ENCODE measurements at places on chromosomes 6 and 20.

- DNase-seq = no peak
Measured at GRCh38 chr6:109058620-109059019, 36.0 kb downstream of the SESN1 start.

- DNase-seq = no peak
Measured at GRCh38 chr6:71808865-71809264, 77.5 kb upstream of the RIMS1 start.

DNA sequence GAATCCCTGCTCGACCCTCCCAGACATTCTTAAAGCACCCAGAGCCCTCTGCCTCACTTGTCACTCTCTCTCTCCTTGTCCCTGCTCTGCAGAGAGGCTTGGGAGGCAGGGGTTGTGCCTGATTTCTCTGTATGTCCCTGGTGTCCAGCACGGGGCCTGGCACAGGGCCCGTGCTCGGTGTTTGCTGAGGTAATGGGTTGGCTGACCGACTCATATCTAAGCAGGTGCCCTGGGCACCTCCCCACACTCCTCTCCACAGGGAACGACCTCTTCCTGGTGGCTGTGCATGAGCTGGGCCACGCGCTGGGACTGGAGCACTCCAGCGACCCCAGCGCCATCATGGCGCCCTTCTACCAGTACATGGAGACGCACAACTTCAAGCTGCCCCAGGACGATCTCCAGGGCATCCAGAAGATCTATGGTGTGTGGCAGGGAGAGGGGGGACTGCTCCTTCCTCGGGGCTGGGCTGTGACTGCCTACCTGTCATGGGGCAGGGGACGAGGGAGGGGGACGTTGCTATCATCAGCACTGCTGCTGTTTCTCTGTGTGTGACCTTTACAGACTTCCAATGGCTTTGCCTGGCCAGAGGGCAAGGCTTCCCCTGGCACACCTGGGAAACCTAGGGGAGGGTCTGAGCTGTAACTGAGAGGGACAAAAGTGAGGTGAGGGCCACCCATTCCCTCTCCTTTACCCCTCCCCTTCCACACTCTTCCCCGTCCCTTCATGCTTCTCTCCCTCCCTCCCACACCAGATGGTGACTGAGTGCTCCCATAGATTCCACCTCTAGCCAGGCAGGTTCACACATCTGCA, 14.2 kb downstream of the MMP24OS start:
- DNase-seq = no peak

DNA sequence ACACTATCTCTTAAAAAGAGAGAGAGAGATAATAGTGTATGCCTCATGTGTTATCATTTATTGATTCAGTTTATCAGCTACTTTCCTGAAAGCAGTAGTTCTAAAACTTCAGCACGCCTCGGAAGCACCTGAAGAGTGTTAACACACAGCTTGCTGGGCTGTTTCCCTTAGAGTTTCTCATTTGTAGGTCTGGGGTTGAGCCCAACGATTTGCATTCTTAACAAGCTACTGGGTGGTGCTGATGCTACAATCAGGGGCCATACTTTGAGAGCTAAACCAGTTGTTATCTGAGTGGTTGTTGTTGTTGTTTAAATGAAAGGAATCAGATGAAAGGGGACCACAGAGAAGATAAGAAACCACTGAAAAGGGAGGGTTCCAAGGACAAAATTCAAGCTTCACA, 32.6 kb downstream of the SIM1 start:
- DNase-seq = no peak

GRCh38 chr20:54456961-54457360, 18.4 kb upstream of the DOK5 start:
- DNase-seq = no peak

DNA sequence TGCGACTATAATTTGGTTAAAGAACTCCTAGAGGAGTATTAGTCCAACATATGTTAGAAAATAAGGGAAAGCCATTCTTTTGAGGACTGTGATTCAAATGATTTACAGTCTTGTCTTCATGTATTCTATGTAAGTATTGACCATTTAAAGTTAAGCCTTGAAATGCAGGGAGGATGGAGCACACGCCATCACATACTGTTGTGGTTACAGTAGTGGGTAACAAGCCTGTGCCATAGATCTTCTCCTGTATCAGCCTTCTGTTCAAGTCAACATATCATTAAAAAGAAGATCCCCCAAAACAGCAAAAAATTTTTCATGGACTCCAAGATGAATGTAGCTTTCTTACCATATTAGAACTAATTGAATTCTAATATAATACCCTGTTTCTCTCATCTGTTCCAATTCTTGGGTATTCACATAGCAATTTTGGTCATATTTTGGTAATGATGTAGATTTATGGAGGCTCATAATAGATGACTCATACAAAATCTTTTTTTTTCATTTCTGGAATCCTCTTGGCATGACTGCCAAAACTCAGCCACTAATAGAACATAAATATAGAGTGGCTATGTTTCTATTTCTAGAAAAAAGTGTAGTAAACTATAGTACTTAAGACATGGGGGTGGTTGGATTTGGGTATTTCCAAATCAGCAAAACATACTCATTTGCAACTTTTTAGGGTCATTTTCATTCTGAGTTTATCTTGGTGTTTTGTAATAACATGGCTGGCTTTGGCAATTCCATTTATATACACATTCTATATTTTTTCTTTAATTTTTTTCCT, 413.5 kb downstream of the BCKDHB start:
- no peak for DNase-seq

DNA sequence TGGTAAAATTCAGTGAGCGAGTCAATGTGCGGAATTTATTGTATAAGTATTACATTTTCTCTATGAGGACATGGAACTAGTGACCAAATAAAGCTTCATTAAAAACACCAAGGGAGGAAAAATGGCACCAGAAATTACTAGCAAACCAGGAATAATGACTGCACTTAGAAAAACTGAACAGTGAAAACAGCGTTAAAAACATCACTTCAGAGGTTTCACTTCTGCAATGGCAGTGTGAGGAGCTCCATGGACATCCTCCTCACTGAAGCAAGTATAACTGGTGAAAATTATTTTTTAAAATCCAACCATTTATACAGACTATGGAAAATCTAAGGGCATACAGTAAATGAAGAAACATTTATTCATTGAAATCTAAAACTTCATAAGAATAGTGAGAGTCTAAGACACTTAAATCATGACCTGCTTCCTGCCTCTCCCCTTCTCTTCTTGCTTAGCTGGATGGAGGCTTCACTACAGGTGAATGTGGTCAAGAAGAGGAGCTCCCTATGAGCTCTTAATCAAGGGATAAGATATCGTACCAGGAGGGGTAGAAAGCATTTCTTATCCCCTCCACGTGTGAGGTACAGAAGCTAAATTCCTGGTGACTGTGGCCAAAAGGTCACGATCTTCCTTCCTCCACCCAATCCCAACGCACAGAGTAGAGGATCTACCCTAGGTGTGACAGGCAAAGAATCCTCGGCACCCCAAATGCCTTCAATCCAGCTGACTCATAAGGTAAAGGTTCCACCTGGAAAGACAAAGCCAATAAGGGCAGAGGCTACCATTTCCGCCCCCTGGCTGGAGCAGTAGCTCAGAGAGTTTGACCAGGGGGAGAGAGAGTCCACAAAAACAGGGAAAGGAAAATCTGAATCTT, 12.3 kb upstream of the ASF1A start:
- DNase-seq = no peak

GRCh38 chr20:53617791-53618489, 24.3 kb upstream of the ZNF217 start:
- DNase-seq = no peak

GRCh38 chr6:107956586-107957307, 1.3 kb downstream of the SEC63 start:
- DNase-seq = no peak

GRCh38 chr6:52155791-52156576, 30.2 kb upstream of the IL17A start:
- DNase-seq = no peak

- DNase-seq = no peak
Measured at GRCh38 chr20:58486207-58486606, 29.0 kb downstream of the APCDD1L start.

DNA sequence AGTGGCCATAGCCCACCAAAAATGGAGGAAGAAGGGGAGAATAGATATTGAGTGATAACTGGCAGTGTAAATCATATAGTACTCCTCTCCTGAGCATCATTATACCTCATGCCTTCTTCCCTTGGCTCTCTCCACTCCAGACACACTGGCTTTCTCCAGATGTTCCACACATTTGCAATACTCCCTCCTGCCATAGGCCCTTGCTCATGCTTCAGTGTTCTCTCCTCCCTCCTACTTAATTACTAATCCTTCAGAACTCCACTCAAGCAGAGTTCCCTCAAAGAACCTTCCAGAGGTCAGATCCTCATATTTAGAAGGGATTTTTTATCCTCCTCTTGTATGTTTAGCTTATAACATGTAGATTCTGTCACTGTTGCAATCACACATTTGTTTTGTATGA, 279.5 kb upstream of the SUPT3H start:
- no peak for DNase-seq

- no peak for DNase-seq
Measured at GRCh38 chr6:40485300-40485699, 101.9 kb downstream of the LRFN2 start.

DNA sequence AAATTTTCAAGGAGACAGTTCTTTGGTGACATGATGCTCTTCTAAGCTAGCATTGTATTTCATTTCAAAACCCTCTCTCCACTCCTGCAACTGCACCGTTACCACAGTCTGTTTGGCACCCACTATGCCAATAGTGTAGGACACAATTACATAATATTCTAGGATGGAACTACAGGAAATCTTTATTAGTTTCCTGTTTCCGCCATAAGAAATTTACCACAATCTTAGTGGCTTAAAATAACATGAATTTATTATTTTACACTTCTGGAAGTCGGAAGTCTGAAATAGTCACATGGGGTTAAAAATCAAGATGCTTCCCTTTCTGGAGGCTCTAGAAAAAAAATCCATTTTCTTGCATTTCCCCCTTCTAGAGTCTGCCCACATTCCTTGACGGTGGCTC, 733.1 kb downstream of the HDGFL1 start:
- no peak for DNase-seq

DNA sequence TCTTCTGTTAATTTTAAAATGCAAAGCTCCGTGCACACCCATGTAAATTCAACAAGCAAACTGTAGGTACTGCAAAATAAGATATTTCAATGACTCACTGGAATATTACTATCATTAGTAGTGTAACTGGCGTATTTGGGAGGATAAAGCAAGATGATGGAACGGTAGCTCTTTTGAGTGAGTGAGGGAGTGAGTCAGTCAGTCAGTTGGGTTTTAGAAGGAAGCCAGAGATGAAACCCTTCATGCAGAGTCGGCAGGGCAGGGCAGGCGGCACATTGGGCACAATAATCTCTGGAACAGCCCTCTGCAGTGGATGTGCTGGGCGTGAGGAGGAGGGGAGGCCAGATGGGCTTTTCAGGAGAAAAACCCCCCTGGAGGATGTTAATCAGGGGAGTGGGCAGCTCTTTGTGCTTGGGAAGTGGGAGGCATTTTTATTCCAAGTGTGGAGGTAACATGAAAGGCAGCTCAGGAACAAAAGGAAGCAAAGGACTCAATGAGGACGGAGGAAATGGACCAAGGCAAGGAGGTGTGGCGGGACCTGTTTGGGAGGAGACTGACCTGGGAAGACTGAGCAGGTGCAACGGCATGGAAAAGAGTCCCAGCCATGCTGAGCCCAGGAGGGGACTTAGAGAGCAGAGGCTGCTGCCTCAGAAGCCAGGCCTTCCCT, 171.2 kb downstream of the ZDHHC14 start:
- DNase-seq = no peak

DNA sequence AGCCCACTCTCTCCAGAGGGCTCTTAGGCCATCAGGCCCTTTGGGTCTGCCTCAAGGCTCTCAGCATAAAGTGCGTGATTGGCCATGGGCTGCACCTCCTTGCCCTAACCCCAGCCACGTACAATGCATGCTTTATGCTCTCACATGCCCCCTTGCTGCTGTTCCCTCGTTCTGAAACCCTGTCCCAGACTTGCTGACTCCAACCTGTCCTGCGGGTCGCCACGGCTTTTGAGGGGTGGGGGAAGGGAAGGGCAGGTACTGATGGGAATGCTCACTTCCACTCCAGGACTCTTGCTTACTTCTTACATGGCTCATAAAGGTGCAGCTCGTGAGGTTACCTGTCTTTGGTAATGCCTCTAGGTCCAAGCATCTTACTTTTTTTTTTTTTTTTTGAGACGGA, 6.0 kb downstream of the ARMC12 start:
- no peak for DNase-seq

GRCh38 chr20:59010321-59010994, 3.4 kb upstream of the CTSZ start:
- no peak for DNase-seq

DNA sequence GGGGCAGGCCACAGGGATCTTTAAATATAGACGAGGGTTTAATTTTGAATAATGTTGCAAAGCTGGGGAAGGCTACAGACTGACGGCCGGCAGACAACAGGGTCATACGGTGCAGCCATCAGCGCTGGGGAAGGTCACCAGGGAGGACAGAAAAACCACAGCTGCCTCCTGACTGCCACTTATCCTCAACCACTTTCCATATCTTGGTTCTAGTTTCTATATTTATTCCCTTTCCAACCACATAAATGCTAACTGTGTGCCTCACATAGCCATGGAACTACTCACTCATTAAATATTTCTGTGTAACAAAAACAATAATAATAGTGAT, 85.7 kb upstream of the AGPAT4 start:
- no peak for DNase-seq

- no peak for DNase-seq
Measured at GRCh38 chr6:96213784-96214183, 198.0 kb downstream of the FUT9 start.

GRCh38 chr20:6733965-6734364, 33.5 kb upstream of the BMP2 start:
- DNase-seq = no peak

DNA sequence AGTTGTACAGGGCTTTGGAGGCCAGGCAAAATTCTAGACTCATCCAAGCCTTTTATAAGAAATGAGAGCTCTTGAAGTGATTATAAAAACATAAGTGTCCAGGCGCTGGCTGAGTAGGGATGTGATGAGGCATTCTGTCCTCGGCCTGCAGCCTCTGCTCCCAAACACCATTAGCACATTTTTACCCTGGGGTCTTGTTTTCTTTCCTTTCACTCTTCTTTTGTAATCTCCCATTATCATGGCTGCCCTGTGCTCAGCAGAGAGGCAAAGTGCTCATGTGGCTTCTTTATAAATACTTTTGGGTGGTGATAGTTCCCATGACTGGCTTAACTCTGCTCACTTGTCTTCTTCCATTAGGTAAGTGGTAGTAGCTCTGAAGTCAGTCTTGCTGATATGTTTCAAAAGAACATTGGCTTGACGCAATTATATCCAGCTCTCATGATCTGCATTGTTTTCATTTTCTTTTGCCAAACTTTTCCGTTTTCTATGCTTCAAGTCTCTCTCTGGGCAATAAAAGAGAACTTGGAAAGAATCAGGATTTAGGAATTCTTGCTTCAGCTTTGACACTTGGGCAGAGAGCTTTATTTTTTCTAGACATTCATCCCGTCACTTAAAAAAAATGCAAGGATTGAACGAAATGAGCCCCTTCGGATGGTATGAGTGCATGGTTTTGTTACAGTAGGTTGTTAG, 61.1 kb downstream of the CAP2 start:
- no peak for DNase-seq

DNA sequence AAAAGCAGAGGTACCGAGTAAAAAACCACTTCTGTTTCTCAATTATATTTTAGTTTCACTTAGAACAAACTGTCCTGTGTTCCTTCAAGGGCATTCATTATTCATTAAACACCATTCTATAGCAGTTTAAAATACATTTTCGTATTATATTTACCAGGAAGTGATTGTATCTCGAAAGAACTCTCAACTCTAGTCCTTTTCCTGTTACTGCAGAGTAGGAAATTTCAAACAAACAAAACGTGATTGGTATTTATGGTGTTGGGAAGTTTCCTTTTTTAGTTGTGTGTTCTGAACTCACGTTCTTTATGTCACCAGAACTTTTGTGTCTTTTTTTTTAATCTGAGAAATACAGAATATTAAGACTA, 139.5 kb upstream of the BTBD3 start:
- no peak for DNase-seq
